CD4-positive, alpha-beta T cell treated with Interleukin-4 for 4 hours (primary cell): ENCODE measurements at places on chromosomes 16 and 17.
A peak's percentile ranks its signal among the peaks of the same experiment; 100 is the strongest.

DNA sequence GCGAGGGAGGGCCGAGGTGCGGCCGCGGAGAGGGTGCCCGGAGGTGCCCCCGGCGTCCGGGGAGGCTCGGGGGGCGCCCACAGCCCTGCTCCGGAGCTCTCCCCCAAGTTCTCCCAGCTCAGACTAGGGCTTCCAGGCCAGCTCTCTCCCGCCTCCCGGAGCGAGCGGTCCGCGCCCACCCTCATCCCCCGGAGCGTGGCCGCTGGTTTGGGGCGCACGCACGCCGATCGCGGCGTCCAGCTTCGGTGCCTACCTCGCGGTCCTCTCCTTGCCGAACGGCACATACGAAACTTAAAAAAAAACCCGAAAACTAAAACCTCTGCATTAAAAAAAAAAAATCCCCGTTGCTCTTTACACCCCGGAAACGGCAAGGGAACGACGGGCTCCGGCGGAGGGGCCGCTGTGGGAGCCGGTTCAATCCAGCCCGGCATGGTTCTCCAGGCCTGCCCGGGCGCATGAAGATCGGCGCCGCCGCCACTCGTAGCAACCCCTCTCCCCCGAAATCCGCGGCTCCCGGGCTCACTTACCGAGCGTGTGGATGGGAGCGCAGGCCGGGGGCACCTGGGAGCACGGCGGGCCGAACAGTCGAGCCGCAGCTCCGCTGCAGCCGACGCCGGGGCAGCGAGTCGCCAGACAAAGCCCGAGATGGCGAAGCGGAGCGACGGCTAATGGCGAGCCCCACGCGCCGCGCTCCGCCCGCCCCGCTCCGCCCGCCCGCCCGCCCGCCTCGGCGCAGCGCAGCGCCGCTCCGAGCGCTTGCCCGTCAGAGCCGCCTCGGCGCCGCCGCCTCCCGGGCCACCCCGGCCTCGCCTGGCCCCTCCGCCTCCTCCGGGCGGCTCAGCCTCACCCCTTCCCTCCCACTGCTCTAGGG, 973 bp upstream of the UBTF start:
- peak; percentile 40 for DNase-seq

GRCh38 chr16:10536814-10537389, 43.5 kb downstream of the EMP2 start:
- no peak for DNase-seq

DNA sequence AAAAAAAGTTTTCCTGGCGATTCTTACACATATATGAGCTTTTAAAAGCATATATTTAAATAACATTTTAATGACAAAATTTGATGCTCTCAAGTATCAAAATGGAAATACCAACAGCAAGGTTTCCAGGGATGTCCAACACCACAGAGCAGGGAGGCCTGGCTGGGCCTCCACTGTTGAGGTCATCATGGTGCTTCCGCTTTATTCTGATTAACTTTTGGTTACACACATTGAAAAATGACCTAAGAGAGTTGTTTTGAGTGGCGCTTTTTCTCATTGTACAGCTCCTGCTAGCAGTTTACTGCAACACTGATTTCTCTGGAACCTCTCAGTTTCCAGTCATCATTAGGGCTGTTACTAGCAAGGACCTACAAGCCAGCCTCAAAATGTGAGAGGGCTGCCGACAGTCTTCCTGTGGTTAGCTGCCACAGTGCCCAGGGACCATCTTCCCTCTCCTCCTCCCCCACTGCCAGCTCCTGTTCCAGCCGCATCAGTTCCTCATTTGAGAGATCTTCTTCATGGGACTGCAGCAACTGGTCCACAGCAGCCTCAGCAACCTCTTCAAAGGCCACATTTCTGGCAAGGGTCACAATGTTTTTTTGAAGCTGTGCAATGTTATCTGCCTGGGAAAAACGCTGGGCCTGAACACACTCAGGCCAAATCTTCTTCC, 21.3 kb downstream of the DEF8 start:
- DNase-seq = no peak

GRCh38 chr17:64020056-64020766, at the start of gene ICAM2:
Gene ICAM2, minus strand, starts transcription at chr17:64020633. Its CDS starts 13,942 bp downstream, at chr17:64006691.
- DNase-seq = peak; percentile 96

DNA sequence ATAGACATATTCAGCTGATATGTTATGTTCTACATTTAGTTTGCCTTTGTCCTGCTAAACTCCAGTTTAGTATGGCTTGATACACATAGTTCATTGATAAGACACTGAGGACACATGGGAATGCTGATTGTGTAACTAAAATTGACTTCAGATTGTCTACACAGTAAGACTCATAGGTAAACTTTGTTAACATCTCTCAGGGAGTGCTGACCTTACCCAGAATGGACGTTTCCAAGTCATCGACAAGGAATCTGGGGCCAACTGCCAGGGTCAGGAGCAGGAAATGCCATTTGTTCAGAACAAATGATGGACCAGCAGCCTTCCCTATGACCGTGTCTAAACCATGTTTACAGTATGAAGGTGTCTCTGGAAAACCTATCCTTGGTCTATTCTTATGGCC, 58.7 kb downstream of the DYNLRB2 start:
- no peak for DNase-seq

DNA sequence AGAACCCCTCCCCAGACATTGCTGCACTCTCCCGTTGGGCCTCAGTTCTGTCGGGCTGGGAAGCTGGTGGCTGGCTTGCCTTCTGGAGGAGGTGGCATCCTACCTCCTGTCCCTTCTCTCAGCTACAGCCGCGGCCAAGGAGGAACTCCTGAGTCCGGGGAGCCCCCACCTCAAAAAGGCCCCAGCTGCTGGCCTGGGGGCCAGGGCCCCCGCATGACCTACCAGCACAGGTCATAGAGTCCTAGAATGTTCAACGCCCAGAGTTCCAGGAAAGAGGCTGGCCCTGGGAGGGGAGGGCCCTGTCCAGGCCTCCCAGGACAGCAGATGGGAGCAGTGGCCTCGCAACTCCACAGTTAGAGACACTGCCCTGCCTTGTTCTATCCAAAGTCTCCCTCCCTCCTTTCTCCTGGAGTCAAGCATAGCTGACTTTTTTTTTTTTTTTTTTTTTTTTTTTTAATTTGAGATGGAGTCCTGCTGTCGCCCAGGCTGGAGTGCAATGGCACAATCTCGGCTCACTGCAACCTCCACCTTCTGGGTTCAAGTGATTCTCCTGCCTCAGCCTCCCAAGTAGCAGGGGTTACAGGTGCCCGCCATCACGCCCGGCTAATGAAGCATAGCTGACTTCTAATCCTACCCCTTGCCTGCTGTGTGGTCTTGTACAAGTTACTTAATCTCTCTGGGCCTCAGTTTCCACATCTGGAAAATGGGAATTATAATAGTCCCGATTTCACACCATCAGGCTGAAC, 7.1 kb downstream of the CARHSP1 start:
- DNase-seq = no peak

DNA sequence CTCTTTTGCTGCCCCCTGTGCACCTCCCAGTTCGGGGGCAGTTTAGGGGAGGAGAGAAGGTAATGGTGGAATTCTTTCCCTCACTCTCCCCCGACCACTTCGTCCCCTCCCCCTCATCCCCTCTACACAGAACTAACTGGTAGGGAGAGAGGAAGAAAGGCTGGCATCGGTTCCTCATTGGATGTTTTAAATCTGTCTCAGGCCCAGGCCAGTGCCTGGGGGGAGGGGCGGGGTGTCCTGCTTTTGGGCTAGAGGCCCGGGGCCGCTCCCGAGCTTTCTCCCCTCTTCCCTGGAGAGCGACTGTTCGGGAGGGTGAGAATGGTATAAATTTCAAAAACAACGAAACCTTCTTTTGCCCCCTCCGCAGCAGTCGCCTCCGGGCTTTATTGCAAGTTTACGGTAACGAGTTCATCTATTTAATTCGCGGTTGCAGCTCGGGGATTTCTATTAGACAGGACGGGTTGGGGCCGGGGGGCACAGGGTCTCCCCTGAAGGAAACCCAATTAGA, at the start of gene PRAC2:
Gene PRAC2, plus strand, starts transcription at position 271 of the 508 bp plus-strand sequence. CDS start 1,226 bp downstream, outside the sequence.
- no peak for DNase-seq

GRCh38 chr16:49603956-49604355, 230.4 kb downstream of the C16orf78 start:
- DNase-seq = no peak

DNA sequence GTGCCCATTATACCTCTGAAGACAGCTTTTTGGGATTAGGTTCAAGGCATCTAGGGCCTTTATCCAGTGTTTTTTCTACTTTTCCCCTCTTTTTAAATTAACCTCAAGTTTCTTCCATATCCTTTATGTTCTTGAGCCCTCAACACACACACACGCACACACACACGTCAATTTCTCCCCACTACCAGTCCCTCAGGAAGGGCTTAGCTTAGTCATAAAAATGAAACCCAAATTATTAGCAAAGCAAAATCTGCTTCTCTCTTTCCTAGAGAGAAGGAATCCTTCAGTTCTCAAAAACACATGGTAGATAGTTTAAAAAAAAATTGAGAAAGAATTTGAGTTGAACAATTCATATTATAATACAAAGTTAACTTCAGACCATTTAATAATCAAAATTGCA, 401.1 kb downstream of the XYLT1 start:
- DNase-seq = no peak

DNA sequence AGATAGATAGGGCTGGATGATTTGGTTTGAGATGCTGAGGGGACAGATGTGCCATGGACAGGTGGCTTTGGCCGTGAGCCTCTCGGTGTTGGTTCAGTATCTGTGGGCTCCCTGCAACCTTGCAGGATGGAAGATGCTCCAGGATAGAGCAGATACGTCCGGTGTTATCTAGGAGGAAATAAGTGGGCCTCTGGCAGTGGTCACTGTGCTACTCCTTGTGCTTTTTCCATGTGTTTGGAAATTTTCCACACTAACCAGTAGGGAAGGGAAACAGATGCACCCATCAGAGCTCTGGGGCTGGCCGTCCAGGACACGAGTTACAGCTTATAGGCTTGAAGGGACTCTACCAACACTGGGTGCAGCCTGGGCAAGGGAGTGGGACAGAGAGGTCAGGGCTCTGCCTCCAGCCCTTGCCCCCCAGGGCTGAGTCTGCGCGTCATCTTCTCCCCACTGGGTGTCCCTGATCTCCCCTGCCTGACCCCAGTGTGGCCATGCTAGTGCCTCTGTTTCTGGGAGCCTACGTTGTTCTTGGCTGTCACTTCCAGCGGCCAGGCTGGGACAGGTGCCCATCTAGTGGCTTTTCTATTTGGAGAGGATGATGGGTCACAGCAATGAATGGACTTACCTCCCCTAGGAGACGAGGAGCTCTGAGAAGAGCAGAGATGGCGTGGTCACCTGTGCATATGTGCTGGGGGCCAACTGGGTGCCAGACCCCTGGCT, 166.9 kb downstream of the SEC14L1 start:
- DNase-seq = no peak

DNA sequence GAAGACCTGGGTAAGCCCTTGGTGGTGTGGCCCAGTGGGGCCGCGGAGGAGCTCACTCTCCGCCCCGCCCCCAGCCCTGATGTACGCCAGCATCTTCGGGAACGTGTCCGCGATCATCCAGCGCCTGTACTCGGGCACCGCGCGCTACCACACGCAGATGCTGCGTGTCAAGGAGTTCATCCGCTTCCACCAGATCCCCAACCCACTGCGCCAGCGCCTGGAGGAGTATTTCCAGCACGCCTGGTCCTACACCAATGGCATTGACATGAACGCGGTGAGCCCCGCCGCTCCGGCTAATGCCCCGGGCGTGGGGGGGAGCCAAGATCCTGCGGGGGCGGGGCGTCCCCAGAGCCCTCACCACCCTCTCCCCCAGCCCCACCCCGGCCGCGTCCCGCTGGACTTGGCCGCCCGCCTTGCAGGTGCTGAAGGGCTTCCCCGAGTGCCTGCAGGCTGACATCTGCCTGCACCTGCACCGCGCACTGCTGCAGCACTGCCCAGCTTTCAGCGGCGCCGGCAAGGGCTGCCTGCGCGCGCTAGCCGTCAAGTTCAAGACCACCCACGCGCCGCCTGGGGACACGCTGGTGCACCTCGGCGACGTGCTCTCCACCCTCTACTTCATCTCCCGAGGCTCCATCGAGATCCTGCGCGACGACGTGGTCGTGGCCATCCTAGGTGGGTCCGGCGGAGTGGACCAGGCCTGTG, 12.1 kb upstream of the DCAF7 start:
- DNase-seq = no peak

DNA sequence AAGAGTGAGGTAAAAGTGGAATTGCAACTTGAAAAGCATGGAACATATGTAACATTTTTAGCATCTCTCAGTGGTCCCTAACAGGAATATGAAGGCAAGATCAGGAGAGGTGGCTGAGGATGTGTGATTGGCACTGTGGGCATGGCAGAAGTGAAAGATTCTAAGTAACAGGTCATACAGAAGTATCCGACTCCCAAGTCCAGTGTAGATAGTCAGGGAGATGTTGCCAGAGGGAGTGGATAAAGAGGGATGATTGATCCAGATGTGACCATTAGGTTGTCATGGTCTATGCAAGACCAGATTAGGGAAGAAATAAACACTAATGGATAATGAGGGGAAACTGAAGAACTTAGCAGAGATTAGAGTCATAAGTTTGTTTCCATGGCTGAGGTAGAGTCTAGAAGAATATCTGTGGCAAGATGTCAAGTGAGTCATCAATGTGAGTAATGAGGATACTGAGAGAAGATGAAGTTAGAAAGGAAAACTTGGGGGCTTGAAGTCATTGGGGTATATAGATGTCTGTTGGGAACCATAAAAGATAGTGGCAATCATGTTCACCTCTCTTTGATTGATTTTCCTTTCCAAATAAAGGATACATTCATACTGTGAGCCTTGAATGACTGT, 23.9 kb upstream of the CAPNS2 start:
- DNase-seq = no peak

DNA sequence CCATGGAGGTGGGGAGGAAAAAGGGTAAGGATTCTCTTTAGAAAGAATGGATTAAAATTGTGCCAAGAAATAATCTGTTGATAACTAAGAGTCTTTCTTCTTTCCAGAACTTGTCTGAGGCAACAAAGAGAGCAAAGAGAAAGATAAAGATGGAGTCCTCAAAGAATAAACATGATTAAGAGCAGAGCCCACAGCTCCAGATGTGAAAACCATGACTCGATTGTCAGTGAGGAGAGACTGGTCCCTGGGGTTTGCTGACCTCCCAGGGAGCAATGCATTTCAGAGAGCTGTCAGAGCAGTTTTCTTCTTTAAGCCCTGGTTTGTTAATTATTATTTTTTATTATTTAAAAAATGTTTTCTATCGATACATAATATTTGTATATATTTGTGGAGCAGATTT, 74.6 kb downstream of the TMEM100 start:
- no peak for DNase-seq

GRCh38 chr16:778909-779527, 9.2 kb downstream of the RPUSD1 start:
- DNase-seq = no peak

DNA sequence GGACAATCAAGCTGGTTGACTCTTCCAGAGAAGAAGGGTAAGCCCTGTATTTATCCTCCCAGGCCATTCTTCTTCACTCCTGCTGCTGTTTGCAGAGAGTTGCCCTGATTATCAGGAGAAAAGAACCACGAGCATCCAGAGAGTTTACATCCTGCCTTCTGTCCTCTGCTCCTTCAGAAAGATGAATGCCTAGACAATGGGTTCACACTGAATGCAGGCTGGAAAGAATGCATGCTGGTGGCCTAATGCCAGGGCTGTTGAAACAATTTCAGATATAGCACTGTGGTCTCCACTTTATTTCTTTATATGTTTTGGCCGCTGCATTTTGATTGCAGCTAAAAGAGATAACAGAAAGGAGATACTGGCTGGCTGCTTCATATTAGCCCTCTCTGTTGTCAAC, 21.2 kb upstream of the HAS3 start:
- no peak for DNase-seq

- peak; percentile 88 for DNase-seq
Observed at GRCh38 chr17:77444984-77445759, 304.4 kb downstream of the SEC14L1 start.

- DNase-seq = no peak
Observed at GRCh38 chr17:82974136-82974952, 105.1 kb upstream of the METRNL start.
